CD4-positive, alpha-beta T cell treated with Interleukin-1 beta for 1 hour (primary cell): ENCODE measurements at places on chromosomes 1 and 21.

- DNase-seq = no peak
These were observed 1.8 kb upstream of the CAP1 start for GRCh38 chr1:40038697-40039096.

DNA sequence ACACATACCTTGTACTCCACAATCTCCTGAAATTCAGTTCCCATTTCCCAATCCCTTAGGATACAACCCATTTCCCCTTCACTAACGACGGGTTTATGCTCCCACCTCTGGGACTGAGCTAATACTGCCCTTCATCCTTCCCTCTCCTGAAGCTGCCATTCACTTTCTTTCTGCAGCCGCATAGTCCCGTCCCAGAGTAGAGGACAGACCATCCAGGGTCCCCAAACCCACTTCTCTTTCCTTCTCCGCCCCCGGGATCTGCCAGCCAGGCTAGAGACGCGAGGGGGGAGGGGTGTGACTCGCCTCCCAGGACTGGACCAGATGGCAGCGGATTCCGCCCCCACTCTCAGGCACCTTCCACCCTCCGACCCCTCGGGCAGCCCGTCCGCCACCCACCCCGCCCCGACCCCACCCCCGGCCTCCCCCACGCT, 679 bp downstream of the ABL2 start:
- DNase-seq = peak; percentile 4

- DNase-seq = no peak
These were observed 44.5 kb downstream of the PKP1 start for GRCh38 chr1:201327687-201328240.

GRCh38 chr1:54047384-54048305, 5.4 kb downstream of the TMEM59 start:
- DNase-seq = no peak

GRCh38 chr1:87853576-87854351, 525.1 kb downstream of the LMO4 start:
- no peak for DNase-seq

DNA sequence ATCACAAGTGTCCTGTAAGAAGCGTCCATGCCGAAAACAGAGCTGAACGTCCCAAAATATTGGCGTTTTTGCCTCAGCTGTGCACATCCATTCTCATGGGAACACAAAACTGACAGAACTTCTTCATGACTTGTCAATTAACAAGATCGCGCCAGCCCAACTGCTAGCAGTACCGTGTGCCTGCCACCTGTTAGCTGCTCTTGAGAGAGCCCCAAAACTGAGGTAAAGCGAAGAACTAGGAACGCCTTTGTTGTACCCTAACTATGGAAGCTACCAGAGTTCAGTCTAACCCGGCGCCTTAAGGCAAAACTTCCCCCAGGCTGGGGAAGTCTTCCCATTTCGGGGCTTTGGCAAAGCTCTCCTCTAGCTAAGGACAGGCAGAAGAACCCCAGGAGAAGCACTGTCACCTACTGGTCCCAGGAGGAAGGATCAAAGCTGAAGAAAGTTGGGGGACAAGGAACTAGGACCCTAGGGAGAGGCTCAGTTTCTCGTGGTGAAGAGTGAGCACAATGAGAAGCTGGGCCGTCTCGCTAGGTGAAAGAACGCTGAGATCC, 719 bp downstream of the EYA3 start:
- DNase-seq = no peak

GRCh38 chr21:46607636-46608035, 2.8 kb upstream of the S100B start:
- no peak for DNase-seq

GRCh38 chr1:119794230-119794875, 16.9 kb downstream of the REG4 start:
- DNase-seq = no peak

DNA sequence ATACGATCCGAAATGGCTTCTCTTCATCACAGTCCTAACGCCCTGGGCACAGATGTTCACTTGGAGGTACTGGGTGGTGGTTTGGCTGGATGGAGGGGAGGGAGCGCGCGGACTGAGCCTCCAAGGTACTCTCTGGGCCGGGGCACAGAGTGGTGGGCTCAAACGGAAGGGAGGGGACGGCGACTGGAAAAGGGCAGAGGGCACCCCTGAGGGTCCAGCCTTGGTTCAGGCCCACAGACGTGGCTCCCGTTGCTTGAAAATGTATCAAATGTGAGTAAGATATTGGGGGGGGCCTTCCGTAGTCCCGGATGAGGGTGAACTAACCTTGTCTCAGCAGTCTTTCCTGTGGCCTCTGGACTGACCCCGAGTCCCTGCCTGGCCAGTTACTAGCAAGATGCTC, 463 bp downstream of the IL12RB2 start:
- DNase-seq = no peak

DNA sequence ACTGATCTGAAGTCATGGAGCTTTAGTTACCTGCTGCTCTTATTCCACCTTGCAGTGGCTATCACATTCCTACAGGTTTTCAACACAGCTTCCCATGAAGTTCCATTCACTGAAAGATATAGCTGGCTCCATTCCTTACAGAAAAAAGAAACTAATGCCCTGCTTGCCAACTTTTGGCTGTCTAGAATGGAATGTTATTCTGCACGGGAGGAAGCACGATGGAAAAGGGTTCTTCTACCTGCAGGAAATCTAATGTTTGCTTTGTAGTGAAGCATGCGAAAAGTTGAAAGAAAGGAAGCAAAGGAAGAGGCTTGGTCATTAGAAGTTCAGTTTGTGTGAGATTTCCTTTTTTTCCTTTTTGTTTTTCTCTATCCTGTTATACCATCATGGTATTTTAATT, 32.6 kb downstream of the GIPC2 start:
- no peak for DNase-seq

GRCh38 chr1:175207971-175208370, 15.4 kb upstream of the KIAA0040 start:
- no peak for DNase-seq

DNA sequence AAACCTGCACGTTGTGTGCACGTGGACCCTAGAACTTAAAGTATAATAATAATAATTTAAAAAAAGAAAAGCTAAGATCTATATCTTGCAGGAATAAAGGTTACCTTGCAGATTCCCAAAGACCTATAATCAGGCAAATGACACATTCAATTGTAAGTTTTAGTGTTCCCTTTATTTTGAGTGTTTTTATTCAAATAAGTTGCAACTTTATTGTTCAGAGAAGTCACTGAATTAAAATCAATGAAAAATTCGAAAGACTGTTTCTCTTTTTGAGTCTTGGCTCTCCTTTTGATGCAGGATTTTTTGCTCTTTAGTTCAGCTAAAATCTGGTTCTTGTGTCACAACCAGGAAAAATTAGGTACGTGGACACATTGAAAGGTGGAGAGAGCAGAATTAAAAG, 27.8 kb upstream of the TNFSF4 start:
- DNase-seq = no peak

GRCh38 chr1:36176106-36176949, 20.4 kb downstream of the MAP7D1 start:
- no peak for DNase-seq

DNA sequence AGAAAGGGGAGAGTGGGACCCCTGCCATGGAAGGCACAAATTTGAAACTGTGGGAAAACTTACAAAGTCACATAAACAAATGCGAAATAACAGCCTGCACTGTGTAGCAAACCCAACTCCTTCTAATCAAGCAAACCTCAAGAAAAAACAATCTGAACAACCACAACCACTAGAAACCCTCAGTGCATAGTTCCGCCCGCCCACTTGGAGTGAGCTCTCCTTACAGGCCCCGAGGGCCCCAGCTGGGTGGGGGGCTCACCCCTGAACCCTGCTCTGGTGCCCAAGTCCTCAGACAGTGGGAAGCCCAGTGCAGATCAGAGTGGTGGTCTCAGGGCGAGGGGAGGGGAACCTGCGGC, 931 bp upstream of the MXRA8 start:
- DNase-seq = no peak

DNA sequence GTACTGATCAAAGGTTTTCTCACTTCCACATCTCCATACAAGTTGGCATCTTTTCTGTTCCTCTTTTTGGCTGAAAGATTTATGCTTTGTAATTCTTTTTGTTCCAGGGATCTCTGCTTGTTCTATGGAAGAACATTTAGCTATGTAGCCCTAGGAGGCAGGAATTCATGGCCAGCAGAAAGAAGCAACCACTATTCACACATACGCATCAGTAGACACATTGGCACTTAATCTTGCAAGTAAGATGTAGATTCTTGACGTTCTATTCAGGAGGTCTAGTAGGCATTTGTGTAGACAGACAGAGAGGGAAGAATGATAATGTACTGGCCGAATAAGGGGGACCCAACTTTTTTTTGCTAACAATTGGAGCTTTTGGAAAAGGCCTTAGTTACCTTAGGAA, 336.0 kb downstream of the NUF2 start:
- DNase-seq = no peak

GRCh38 chr1:174964261-174964971, 35.3 kb upstream of the CACYBP start:
- DNase-seq = peak; percentile 72

DNA sequence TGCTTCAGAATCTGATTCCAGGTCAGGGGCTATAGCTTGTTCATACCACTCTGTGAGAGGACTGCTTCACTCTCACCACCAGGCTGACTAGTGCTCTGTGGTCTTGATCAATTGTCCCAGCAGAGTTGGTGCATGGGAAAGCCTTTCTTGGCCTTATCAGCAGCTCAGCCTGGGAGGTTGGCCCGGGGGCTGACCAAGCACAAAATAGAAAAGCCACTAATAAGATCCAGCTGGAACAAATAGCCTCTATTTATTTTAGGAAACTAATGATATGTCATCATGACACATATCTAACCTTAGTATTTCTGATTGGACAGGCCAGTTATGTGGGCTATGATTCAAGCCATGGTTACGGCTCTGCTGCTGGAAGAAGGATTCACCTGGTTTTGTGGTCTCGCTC, 134.2 kb downstream of the GDAP2 start:
- DNase-seq = no peak

DNA sequence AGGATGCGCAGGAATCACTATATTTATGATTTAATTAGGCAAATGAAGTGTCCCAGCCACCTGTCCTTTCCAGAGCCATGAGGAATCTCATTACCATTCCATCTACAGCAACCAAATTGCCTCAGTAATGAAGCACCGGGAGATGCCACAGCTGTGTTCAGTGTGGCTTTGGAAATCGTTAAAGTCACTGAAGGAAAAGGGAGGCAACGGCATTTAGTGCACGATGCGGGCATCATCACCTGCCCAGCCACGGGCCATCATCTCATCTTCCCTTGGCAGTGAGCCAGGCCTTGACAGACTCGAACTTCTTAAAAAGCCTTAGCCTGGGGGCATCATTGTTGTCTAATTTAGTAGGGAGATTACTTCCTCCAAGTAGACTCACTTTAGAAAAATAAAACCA, 67.8 kb downstream of the CNIH3 start:
- no peak for DNase-seq

DNA sequence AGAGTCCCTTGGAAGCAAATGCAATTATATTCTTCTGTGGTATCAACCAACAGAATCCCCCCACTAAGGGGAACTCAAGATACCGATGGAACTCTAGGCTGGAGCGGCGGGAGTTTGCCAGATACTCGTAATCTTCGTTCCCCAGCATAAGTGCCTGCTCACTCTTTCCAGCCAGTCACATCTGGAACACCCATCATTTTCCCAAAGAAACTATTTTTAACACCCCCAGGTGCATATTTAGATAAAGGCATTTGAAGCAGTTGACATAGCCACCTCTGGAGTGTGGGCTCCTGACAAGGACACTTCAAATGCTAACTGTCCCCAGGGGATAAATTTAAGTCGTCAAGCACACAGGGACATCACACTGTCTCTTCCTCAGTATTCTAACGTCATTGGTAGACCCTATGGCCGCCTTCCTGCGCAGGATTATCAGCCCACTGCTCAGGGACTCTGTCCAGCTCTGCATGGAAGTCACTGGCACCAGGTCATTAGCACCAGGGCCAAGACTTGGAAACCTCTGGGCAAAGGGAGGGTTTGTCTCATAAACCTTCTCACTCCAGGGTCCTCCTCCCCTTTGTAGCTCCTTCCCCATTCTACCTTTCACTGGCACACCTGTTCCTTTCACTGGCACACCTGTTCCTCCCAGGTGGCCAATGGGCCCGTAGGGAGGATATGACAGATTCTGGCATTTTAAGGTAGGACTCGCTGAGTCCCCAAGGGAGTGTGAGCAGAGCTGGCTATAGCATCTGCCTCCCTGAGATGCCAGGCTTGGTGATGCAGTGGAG, 48.8 kb downstream of the H3-3A start:
- DNase-seq = no peak

GRCh38 chr21:15626031-15626430, 103.8 kb upstream of the USP25 start:
- DNase-seq = no peak

GRCh38 chr1:241870336-241870735, 22.3 kb downstream of the EXO1 start:
- no peak for DNase-seq

DNA sequence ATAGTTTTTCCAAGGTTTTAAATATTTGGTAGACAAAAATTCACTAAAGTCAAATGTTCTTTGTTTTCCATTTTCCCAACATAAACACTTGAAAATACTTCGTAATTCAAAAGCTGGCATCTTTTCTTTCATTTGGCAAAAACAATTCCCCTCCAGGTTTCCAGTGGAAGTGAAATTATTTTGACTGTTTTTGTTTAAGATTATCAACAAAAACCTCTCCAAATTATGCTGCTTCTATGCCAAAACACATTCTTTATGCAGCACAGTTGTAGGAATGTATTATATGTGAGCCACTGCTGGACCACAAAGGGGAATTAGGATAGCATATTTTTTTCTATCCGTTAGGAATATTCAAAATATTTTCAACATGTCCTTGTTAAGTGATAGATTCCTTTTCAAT, 44.1 kb downstream of the SLC5A9 start:
- no peak for DNase-seq

- DNase-seq = no peak
These were observed 30.2 kb downstream of the WDR4 start for GRCh38 chr21:42848932-42849758.

DNA sequence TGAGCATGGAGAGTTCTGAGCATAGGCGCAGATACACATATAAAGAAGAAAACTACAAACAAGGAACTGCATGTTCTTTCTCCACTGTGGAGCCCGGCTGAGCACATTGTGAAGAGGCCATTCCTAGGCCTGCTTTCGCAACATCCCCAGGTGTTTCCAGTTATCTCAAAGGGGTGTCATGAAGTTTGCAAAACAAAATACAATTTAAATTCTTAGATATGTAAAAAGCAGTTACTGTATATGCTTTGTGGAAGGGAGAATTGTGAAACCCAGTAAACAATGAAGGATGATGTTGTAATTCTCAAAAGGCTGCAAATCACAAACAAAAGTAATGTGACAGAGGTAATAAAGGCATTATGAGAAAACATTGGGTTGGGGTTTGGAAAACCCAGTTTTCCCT, 98.6 kb upstream of the ZNF644 start:
- DNase-seq = no peak

- no peak for DNase-seq
These were observed 2.8 kb downstream of the TGFB2 start for GRCh38 chr1:218347723-218348627.

DNA sequence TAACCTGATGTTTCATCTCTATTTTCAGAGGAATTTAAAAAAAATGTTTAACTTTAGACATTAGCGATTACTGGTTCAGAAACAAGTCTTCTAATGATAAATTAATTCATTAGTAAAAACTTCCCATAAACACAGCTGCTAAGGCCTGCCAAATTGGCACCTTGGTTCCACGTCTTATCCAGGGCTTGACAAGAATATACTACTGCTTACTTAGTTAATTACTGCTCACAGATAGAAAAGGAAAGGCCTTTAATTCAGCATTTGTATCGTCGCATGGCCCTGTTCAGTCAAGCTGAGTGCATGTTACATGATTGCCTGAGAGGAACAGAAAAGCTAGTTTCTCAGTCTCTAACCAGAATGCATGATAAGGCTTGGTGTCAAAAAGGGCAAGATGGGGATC, 84.6 kb downstream of the ADGRL2 start:
- no peak for DNase-seq
